Activated T-cell treated with anti-CD3 and anti-CD28 coated beads, Interleukin-2, amount 50 U/mL, for 4 hours (primary cell): ENCODE measurements at places on chromosomes 11 and 22.

DNA sequence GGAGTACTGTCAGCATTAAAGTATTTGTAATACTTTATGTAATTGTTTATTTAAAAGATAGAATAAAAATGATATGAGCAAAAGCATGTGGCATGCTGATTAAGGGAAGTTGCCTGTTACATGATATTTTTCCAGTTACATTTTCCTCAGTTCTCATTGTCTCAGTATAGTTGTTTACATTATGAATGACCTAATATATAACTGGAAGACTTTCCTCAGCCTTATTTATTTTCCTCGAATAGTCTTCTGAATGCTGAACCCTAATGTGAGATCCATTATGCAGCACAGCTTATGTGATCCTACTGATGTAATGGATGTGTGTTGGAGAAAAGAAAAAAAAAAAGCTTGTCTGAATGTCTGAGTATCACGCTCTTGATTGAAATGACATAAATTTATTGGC, 95.5 kb downstream of the LUZP2 start:
- no peak for DNase-seq

- DNase-seq: no peak
Measured at GRCh38 chr11:78038697-78039313, 15.7 kb upstream of the KCTD14 start.

DNA sequence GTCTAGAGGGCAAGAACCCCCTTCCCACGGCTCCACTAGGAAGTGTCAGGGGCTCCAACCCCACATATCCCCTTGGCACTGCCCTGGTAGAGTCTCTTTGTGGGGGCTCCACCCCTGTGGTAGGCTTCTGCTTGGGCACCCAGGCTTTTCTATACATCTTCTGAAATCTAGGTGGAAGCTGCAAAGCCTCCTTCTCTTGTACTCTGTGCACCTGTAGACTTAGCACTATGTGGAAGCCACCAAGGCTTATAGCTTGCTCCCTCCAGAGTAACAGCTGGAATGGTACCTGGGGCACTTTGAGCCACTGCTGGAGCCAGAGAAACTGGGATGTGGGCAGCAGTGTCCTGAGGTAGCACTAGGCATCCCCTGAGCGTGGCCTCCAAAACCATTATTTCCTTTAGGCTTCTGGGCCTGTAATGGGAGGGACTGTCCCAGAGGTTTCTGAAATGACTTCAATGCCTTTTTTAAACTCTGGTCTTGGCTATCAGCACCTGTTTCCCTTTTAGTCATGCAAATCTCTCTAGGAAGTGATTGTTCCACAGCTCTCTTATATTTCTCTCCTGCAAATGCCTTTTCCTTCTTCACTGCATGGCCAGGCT, 68.4 kb downstream of the TRAF6 start:
- no peak for DNase-seq

DNA sequence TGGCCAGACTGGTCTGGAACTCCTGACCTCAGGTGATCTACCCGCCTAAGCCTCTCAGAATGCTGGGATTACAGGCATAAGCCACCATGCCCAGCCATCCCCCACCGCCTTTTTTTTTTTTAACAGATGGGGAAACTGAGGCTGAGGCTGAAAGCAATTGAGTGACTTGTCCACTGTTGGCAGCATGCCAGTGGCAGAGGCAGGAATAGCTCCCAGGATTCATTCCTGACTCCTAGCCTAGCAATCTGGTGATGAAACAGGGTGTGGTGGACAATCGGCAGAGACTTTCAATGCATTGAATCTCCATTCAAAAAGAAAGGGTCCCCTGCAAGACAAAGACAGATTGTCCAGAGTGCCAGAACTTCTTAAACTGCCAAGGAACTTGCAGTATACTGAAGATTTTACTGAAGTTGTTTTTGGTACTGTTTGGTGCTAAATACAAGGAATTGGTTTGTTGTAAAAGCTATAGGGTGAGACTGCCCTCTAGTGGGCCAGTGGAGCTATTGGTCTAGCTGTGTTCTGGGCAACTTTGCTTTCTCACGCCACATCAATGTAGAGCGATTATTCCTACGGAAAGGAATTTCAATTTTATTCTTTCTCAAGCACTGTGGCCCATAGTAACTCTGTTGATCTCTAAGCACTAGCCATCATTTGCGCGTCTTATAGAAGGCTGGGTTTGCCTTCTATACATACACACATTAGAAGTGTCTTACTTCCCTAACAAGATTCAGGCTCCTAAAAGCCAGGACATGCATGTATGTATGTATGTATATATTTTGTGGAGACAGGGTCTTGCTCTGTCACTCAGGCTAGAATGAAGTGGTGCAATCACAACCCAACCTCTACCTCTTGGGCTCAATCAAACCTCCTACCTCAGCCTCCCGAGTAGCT, 21.0 kb downstream of the C22orf31 start:
- peak; percentile 57 for DNase-seq

DNA sequence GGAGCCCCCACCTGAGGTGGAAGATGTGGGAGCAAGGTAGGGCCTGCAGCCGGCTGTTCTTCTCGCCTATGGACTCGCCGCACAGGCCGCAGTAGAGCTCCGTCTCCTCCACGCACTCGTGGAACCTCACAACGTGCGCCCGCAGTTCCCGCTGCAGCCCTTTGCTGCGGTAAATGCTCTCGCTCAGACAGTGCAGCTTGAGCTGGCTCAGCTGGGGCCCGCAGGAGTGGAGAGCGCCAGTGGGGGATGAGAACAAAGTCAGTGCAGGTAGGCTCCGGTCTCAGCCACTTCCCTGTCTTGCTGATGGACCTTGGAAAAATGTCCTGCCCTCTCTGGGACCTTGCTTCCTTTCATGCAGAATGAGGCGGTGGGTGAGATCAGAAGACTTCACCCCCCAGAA, 10.2 kb downstream of the RAPSN start:
- no peak for DNase-seq

GRCh38 chr22:45426387-45426786, 12.9 kb downstream of the RIBC2 start:
- DNase-seq: no peak

DNA sequence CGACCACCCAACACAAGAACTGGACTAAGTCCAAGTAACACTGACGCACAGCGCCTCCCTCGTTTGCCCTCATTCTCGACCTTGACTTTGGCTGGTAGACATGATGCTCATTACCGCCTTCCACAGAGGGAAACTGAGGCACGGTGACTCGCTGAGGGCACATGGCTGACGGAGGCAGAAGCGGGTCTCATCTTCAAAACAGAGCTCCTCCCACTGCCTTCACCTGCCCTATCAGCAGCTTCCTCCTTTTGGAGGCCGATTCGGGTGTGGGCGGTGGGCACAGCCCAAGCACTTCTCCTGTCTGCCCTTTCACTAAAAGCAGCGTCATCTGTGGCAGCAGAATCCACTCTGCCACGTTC, 2.0 kb upstream of the KMT5B start:
- DNase-seq: peak; percentile 47

- no peak for DNase-seq
Measured at GRCh38 chr11:100841711-100842407, 154.8 kb downstream of the ARHGAP42 start.

GRCh38 chr22:23086787-23087186, 16.5 kb downstream of the GNAZ start:
- DNase-seq: no peak

DNA sequence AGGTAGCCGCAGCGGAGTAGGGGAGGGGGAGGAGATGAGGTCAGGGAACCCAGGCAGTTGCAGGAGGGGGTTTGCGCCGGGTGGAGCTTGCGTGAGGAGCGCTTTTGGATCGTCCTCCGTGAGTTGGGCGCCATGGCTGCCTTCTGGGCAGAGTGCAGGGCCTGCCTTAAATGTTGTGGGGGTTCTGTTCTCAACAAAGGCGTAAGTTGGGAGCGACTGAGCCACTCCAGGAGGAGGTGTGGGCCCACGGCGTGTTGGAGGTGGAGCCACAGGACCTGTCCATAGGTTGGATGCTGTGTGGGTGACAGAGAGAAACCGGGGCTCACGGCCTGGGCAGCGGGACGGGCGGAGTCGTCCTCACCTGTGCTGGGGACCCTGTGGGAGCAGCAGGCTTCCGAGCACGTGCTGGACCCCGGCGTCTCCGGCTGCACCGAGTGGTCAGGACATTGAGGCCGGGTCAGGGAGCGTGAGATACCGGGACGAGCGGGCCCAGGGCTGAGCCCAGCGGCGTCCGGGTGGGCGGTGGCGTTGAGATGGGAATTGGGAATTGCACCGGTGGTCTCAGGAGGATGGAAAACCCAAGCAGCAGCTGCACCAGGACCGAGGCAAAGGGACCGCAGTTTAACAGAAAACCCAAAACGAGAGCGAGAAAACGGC, 977 bp upstream of the PGGHG start:
- DNase-seq: peak; percentile 55

GRCh38 chr11:96246718-96247552, 96.1 kb downstream of the MAML2 start:
- no peak for DNase-seq

DNA sequence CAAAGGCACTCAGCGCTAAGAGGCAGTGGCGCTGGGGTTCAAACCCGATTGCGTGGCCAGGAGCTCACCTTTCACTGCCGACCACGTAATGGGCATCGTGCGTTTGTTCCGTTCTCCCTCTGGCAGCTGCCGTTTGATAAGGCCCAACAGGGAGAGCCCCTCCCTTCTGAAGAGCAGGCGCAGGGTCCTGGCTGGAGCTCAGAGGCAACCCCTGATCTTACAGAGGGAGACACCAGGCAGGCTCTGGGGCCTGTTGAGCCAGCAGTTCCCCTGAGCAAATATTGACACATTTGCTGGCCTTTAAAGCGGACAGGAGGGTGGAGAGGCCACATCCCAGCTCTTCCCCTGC, 11.7 kb upstream of the C1QTNF6 start:
- DNase-seq: no peak

DNA sequence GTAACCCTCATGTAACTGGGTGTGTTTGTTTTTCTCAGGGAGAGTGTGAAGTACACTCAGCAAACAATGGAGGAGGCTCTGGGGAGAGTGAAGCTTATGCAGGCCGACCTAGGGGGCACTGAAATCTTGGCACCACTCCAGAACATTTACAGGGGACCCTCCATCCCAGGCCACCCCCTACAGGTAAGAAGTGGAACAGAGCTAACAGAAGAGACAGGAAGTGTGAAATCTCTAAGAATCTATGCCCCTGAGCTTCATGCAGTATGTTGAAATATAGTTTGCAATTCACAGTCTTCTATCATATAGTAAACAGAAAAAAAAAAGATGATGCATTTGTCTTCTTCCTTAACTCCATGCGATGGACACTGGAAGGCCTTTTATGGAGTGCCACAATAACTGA, 8.4 kb downstream of the VWA5A start:
- no peak for DNase-seq
